ENCODE measurements at places on chromosomes 1 and 21.

GRCh38 chr1:199290186-199290585 lies 651.3 kb downstream of the PTPRC start:
- DNase-seq: no peak

DNA sequence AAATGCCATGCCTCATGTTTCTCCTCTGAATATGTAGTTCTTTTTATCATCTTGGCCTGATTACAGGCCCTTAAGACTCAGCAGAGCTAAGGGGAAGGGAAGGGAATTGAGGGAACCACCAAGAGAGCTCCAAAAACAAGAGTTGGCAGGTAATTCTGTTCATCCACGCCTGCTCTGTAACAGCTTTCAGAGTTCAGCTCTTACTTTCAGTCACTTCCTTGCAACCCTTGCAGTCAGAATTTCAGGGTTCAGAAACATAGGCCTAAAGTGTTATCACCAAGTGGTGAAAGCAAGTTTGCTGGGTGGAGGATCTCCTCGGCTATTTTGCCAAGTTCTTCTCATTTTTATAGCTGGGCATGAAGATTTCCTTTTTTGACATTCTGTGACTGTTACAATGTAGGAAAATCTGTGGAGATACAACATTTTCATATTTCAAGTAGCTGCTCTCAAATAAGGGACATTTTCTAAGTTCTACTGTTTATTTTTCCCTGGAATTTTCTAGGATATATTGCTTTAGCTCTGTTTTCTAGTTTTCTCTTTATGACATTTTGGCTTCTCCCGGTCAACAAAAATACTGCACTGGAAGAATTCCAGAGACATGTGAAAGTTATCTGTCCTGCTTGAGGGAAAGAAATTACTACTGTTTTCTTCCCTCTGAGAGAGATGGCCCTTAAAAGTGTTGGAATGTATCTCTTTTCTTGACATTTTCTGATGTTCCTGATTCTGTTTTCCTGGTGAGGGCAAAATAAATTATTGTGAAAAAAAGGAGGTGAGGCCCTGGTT lies 251.8 kb upstream of the ST6GALNAC5 start:
- DNase-seq: no peak

DNA sequence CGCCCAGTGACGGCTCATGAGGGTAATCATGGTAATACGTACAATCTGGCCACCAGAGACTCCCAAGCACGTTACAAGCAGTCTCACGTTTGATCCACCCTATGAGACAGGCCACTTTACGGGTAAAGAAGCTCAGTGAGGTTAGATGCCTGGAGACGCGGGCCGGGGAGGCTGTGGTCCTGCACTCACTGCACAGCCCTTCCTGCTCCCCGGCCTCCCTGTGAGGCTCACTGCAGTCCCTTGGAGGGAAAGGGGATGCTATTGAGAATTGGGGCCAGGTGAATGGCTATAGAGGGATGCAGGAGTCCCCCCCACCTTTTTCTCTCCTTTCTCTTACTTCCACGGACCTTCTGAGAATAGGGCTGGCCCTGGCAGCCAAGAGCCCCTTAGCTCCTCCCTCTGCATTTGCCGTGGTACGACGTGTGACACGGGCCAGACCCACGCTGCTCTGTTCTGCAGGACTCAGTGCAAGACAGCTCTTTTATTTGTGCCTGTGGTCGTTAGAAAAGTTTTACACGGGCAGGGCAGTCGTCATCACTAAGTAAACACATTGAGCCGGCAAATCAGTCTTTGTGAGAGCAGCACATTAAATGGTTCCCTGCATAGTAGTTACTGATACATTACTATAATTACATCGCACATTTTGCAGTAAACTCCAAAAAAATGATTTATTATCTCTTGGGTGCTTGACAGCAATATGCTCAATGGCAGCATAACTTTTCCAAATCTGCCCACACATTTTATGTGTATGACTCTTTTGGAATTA lies 18.8 kb downstream of the KIF26B start:
- peak; percentile 13 for DNase-seq

DNA sequence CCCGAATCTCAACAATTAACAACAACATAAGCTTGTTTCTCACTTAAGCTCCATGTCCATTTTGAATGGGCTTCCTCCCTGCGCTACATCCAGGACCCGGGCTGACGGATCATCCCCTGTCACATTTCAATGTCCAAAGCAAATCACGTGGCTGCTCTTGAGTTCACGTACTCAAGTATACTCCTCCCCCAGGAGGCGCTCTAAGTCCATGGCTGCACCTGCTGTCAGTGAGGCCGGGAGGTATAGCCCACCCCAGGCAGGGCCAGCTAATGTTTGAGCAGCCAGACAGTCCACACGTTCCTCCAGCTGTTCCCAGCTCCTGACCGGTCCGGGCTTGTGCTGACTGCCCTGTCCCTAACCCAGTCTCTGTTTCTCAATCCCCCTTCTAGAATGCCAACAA lies 220.8 kb downstream of the SLC35F3 start:
- peak; percentile 20 for DNase-seq

- no peak for DNase-seq
Measured at GRCh38 chr1:29275435-29275834, 39.1 kb downstream of the PTPRU start.

DNA sequence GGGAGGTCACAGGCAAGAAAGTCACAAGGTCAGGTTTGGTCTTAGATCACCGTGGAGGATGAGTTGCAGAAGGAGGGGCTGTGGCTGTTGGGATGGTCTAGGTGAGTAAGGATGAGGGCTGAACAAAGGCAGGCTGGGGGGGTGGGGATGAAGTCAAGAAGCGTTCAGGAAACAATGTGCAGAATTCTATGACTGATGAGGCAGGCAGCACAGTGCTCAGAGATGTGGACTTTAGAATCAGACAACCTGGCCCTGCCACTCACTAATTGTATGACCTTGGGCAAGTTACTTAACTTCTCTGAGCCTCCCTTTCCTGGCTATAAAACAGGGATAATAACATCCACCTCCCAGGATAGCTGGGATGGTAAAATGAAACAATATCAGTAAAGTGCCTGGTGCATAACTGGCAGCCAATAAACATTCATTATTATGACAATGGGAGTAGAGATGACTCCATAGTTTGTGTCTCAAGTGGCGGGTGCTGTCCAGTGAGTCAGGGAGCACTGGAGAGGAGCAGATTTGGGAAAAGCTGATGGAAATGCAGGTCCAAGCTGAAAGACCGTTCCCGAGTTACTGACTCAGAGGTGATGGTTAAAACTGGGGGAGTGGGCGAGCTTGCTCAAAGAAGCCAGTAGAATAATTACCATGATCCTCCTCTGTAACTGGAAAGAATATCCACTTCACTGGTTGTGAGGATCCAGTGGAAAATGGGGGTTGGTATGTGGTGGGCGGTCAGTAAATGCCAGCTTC lies 2.1 kb downstream of the TIE1 start:
- DNase-seq: no peak

DNA sequence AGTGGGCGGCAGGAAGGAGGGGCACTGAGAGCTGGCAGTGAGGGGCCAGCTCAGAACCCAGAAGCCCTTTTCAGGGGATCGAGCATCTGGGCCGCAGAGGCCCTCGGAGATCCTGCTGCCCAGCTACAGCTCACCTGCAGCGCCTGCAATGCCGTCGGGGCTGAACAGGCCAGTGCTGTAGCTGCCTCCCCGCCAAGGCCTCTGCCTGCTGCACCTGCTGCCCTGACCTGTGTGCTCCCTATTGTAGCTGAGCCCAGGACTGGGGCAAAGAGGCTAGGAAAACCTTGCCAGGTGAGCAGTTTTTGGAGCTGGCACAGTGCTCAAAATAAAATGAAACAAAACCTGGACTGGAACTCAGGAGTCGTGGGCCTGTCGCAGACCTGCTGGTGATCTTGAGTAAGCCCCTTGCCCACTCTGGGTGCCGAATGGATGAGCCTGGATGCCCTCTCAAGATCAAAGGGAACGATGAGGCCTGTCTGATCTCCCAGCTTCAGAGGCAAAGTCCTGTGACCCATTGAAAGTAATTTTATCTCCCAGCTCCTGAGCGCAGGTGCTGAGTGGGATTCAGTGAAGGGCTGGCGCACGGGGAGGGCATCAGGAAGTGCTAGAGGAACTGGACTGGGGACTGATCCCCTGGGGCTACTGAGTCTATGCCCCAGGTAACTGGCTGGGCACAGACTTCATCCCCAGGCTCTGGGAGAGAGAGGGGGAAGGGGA lies 154.6 kb downstream of the FOXD2 start:
- DNase-seq: peak; percentile 39

DNA sequence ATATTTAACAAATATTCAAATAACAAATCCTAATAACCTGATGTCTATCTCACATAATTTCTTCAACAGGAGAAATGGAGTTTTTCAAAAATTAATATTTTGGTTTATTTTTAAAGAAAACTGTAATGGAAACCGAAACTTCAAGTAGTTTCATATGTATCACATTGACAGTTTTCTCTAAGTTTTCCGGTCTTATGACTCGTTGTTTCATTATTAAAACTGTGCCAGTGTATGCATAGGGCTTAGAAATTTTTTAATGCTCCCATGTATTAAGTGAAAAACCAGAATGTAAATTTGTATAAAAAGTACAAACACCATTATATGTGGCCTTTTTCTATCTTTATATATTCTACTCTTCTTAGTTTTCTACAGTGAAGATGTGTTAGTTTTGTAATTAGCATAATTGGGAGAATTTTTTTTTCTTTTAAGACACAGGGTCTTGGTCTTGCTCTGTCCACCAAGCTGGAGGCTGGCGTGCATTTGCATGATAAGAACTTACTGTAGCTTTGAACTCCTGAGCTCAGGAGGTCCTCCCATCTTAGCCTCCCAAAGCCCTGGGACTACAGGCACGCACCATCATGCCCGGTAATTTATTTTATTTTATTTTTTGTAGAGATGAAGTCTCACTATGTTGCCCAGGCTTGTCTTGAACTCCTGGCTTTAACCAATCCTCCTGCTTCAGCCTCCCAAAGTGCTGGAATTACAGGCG lies 43.9 kb upstream of the SAMSN1 start:
- DNase-seq: no peak

GRCh38 chr1:22673486-22674409 lies 20.7 kb downstream of the C1QB start:
- peak; percentile 30 for DNase-seq

- no peak for DNase-seq
Measured at GRCh38 chr1:107405236-107405635, 264.4 kb downstream of the NTNG1 start.

- DNase-seq: no peak
Measured at GRCh38 chr21:16422702-16423101, 692.9 kb downstream of the USP25 start.

GRCh38 chr1:180135535-180135934 lies 19.1 kb upstream of the QSOX1 start:
- DNase-seq: no peak

DNA sequence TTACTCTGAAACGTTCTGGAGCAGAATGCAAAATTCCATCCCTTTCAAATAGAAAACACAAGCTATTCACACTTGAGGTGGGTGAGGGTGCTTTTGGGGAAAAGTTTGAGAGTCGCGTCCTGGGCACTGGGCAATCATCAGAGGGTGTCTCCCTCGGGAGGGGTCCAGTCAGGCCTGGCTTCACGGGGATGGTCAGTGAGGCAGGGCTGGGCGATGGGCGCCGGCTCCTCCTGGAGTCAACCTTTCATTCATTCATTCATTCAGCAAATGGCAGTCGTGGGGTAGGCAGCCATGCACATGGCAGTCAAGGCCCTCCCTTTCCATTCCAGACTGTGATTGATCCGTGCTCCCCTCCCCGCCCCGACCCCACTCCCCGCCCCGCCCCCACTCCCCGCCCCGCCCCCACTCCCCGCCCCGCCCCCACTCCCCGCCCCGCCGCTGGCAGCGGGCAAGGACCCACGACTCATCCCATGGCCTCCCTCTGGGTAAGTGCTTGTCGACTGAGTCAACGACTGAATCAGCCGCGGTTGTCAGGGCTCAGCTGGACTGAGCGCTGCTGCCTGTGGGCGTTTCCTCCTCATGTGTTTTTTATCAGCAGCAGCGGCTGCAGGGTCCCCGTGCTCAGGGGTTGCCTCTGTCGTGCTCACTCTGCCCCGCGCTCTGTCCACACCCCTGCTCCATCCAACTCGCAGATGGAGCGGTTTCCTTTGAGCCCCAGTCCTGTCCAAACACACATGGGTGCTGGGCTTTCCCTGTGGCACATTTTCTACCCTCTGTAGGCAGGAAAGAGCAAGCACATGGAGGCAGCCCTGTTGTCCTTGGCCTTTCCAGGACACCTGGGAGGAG lies 12.5 kb upstream of the SPSB1 start:
- peak; percentile 5 for DNase-seq

- no peak for DNase-seq
Measured at GRCh38 chr1:58862728-58863385, 79.0 kb upstream of the JUN start.

DNA sequence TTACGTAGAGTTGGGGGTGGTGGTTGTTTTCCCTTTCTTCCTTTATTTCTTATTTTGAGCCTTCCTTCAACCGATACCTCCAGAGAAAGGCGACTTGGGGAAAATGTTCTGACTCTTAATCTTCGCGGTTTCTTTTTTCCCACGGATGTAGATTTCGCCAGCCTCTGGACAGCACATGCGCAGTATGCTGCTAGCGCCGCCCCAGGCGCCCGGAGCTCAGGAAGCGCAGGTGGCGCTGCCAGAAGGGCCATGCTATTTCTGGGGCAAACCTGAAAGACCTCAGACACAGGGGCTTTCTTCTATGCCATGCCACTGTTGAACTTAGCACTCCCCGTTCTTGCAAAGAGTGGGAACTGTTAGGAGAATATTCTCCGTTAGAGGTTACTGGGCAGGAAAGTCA lies 392.1 kb downstream of the KIF26B start:
- no peak for DNase-seq

- DNase-seq: no peak
Measured at GRCh38 chr1:174398246-174398645, 49.5 kb upstream of the GPR52 start.

- peak; percentile 64 for DNase-seq
Measured at GRCh38 chr1:16009030-16009460, 5.0 kb downstream of the SRARP start.

- no peak for DNase-seq
Measured at GRCh38 chr1:33022650-33023200, 14.0 kb downstream of the AK2 start.

GRCh38 chr21:44019568-44019958 lies 7.5 kb downstream of the TRAPPC10 start:
- no peak for DNase-seq

DNA sequence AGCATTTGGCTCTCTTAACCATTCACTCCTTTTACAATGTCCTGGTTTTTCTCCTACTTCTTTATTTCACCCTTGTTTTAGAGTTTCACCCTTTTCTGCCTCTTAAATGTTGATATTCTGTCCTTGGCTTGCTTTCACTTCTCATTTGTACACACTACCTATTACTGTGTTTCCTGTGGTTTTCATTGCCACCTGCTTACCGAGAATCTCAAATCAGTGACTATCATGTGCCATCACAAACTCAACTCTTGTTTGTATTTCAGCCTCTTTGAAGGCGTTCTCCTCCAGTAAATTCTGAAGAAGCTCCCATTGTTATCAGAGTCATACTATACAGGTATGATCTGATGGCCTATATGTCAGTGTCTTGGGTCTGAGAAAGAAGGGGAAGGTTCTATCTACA lies 65.7 kb downstream of the NPHS2 start:
- DNase-seq: no peak

DNA sequence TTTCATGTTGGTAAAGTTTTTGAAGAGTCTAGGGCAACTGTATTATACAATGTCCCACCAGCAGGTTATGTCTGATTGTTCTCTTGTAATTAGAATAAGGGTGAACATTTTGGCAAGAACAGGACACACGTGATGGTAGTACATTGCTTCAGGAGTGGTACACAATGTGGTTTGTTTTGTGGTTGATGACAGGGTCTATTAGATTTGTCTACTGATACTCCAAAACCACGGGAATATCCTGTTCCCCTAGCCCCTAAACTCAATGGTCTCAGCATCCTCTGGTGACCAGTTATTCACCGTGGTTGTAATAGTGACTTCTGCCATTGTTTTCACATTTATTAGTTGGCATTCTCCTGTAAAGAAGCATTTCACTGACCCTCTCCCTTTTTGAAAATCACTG lies 22.1 kb upstream of the ACTA1 start:
- no peak for DNase-seq
